Sigmoid colon (tissue), 7 donors: ENCODE measurements at places on chromosomes 5 and 9. TPM values are rescaled to one million over a fixed set of nuclear protein-coding genes. Genes with fewer than 3 reads are reported as not detected.
A peak's percentile ranks its signal among the peaks of the same experiment; 100 is the strongest.

- H3K4me1 ChIP-seq = no peaks in the 10 kb centered on the region
- H3K27ac ChIP-seq = no peak overlapping the region
- no peaks in the 10 kb centered on the region for H3K27me3 ChIP-seq
- DNase-seq = no peak
- no peaks in the 10 kb centered on the region for H3K36me3 ChIP-seq
Observed at GRCh38 chr5:27437594-27438200, 399.3 kb upstream of the CDH9 start.

DNA sequence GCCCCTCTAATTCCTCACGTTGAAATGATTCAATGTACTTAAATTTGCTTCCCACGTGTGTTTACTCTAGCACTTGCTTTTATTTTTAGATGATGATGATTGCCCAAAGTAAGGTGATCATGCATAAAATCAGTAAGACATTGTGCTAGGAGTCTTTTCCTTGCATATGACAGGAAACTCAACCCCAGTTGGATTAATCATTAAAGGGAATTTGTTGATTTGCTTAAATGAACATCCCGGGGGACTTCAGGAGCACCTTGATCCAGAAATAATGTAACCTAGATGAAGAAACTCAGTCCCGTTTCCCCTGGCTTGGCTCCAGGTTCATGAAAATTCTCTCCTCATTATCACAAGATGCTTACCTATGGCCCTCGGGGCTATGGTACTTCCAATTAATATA, 106.1 kb upstream of the STC2 start:
- no peak overlapping the region for H3K27ac ChIP-seq
- H3K4me1 ChIP-seq = peaks cover 8% of the 10 kb centered on the region
- H3K36me3 ChIP-seq = no peaks in the 10 kb centered on the region
- H3K4me3 ChIP-seq = no peak overlapping the region

- H3K4me3 ChIP-seq = no peak overlapping the region
- H3K27ac ChIP-seq = no peak overlapping the region
- H3K4me1 ChIP-seq = no peaks in the 10 kb centered on the region
- no peak for DNase-seq
- no peaks in the 10 kb centered on the region for H3K36me3 ChIP-seq
Observed at GRCh38 chr5:88130211-88130815, 138.3 kb downstream of the TMEM161B start.

GRCh38 chr5:170917113-170917512, 55.3 kb downstream of the RANBP17 start:
- no peaks in the 10 kb centered on the region for H3K27me3 ChIP-seq
- no peak for DNase-seq

- H3K27ac ChIP-seq = no peak overlapping the region
- H3K4me3 ChIP-seq = no peak overlapping the region
- no peaks in the 10 kb centered on the region for H3K36me3 ChIP-seq
- H3K27me3 ChIP-seq = no peaks in the 10 kb centered on the region
- H3K4me1 ChIP-seq = no peaks in the 10 kb centered on the region
Observed at GRCh38 chr5:96279801-96280542, 153.1 kb downstream of the PCSK1 start.

GRCh38 chr5:9284781-9285307, 261.0 kb downstream of the SEMA5A start:
- H3K36me3 ChIP-seq = no peaks in the 10 kb centered on the region
- peak overlapping the region; percentile 57 for H3K27ac ChIP-seq
- DNase-seq = no peak
- no peaks in the 10 kb centered on the region for H3K27me3 ChIP-seq
- no peaks in the 10 kb centered on the region for H3K4me1 ChIP-seq

DNA sequence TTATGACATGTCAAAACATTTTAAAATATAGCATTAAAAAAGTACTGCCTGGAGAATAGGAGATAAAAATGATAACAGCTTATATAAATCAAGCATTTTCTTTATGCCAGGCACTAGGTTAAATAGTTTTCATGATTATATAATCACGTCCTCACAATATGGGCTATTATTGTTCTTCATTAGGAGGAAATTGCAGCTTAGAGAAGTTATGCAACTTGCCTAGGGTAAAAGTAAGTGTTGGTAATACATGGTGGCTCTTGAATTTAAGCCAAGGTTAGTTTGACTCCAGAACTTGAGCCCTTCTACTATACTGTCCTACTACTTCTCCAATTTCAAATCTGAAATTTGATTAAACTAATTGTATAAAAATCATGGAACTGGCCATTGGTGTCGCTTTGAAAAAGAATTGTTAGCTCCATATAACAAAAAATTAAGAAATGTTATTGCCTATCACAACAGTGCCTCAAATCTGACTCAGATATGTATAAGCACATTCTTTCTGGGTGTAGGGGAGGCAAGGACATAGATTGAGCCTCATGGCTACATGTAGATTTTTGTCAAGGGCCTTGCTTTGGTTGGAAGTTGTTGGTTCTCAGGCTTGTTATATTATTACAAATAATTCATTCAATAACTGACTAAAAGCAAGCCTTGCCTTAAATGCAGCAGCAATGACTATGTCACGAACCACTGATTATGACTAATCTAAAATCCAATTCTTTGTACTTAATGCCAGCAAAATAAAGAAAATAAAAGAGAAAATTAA, 223.5 kb upstream of the DAB2 start:
- H3K36me3 ChIP-seq = no peaks in the 10 kb centered on the region
- H3K27ac ChIP-seq = no peak overlapping the region
- no peak overlapping the region for H3K4me3 ChIP-seq
- no peak for DNase-seq
- H3K27me3 ChIP-seq = no peaks in the 10 kb centered on the region

- H3K4me3 ChIP-seq = no peak overlapping the region
- H3K27me3 ChIP-seq = no peaks in the 10 kb centered on the region
- DNase-seq = no peak
- H3K36me3 ChIP-seq = no peaks in the 10 kb centered on the region
- H3K4me1 ChIP-seq = peaks cover 3% of the 10 kb centered on the region
Observed at GRCh38 chr9:93156475-93157008, 22.5 kb upstream of the NINJ1 start.

DNA sequence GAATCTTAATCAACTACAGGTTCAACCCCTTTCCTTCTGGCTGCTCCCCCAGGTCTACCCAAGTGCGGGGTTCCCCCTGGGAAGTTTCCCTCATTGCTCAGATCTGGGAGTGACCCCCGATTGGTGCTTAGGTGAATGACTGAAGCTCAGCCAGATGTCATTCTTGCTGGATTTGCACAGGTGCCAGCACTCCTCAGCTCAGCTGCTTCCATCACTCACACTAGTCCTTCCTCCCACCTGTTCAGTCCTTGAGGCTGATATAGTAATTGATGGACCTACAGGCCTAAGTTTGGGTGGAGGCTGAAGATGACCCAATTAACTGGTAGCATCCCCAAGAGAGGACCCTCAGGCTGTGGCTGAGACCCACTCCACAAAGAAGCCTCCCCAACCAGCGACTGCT, 32.9 kb downstream of the PRLR start:
- peaks cover 17% of the 10 kb centered on the region for H3K4me1 ChIP-seq
- no peak overlapping the region for H3K4me3 ChIP-seq
- no peak overlapping the region for H3K27ac ChIP-seq
- no peaks in the 10 kb centered on the region for H3K27me3 ChIP-seq
- no peak for DNase-seq
- H3K36me3 ChIP-seq = no peaks in the 10 kb centered on the region

GRCh38 chr9:27595733-27596132, 22.5 kb upstream of the C9orf72 start:
- no peaks in the 10 kb centered on the region for H3K27me3 ChIP-seq
- H3K27ac ChIP-seq = no peak overlapping the region
- no peaks in the 10 kb centered on the region for H3K36me3 ChIP-seq

DNA sequence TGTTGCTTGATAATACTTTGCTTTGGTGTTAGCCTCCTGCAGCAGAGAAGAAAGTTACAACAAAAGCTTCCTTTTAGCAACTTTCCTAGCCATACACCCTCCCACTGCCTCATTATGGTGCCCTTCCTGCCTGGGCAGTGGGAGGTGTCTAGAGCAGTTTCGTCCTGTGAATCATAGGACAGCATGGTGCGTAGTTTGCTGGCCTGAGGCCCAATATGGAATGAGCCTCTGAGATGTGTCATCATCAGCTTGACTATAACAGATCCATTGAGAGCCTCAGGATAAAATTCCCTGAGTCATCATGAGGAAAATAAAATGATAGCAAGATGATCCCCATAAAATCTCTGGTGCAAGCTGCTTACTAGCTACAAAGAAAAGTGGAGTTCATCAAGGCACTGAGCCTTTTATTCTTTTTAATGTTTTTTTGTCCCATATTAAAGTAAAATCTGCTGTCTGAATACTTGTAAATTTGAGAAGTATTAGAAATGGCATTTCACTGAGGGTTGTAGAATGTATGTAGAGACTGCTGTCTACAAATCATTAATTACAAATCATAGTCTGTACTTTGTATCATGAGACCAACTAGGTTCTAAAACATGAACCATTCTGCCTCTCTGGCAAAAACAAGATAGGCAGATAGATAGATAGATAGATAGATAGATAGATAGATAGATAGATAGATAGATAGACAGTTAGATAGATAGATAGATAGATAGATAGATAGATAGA, 303.0 kb upstream of the PDE4D start:
- H3K36me3 ChIP-seq = no peaks in the 10 kb centered on the region
- no peak overlapping the region for H3K4me3 ChIP-seq
- H3K27me3 ChIP-seq = no peaks in the 10 kb centered on the region
- no peak overlapping the region for H3K27ac ChIP-seq
- DNase-seq = peak; percentile 78
- no peaks in the 10 kb centered on the region for H3K4me1 ChIP-seq

DNA sequence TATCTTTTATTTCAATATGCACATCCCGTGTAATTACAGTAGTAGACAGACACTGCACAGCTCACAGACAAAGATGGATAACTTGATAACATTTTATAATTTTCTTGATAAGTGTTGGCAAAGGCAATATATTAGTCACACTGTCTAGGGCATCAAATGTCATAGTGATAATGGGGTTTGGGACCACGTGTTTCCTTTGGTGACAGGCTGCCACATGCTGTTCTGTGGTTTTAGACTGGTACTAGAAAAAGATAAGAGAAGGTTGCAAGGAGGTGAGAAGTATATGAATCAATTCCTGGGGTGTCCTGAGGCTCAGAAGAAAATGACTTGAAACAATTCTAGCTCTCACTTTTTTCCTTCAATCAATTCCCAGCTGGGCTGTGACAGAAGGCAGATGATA, 258.8 kb upstream of the CHD1 start:
- H3K4me3 ChIP-seq = no peak overlapping the region
- H3K27ac ChIP-seq = no peak overlapping the region
- no peak for DNase-seq
- H3K27me3 ChIP-seq = no peaks in the 10 kb centered on the region

GRCh38 chr9:25935188-25935587, 256.9 kb upstream of the TUSC1 start:
- no peaks in the 10 kb centered on the region for H3K27me3 ChIP-seq
- peaks cover 3% of the 10 kb centered on the region for H3K4me1 ChIP-seq
- no peak for DNase-seq

DNA sequence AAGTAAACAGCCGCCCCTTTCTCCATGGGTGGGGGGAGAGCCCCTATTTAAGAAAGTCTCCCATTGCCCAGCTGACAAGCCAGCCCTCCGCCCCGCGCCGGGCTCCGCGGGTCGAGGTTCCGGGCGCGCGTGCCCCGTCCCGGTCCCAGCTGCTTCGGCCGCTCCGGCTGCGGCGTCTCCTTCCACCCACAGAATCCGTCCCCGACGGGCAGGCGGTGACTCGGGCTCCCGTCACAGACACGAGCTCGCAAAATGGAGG, 223 bp downstream of the NR3C1 start:
- no peaks in the 10 kb centered on the region for H3K27me3 ChIP-seq
- no peaks in the 10 kb centered on the region for H3K36me3 ChIP-seq
- DNase-seq = no peak
- peak overlapping the region; percentile 89 for H3K4me3 ChIP-seq

DNA sequence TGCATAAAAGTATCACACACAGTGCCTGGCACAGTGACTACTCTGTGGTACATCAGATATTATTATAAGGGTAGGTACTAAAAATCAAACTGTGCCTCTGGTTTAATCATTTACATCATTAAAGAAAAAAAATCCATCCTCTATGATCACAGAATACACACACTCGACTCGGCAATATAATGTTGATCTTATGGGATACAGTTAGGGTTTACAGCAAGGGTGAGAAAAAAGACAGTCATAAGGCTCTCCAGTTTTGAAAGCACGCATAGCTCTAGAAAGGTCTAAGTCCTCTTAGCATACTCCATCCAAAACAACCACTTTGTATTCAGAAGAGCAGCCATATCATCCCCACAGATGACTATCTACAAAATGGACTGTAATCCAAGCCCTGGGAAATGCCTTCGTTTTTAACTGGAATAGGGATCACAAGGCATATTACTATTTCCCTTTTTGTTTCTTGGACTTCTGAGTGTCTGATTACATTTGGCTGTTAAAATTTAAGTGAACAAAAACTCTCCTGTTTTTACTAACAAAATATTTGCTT, 26.6 kb downstream of the TRPM3 start:
- no peak overlapping the region for H3K4me3 ChIP-seq
- H3K36me3 ChIP-seq = no peaks in the 10 kb centered on the region
- H3K4me1 ChIP-seq = no peaks in the 10 kb centered on the region
- DNase-seq = no peak
- no peaks in the 10 kb centered on the region for H3K27me3 ChIP-seq

- DNase-seq = no peak
- no peaks in the 10 kb centered on the region for H3K36me3 ChIP-seq
- H3K27ac ChIP-seq = no peak overlapping the region
- H3K4me3 ChIP-seq = no peak overlapping the region
- peaks cover 28% of the 10 kb centered on the region for H3K4me1 ChIP-seq
- H3K27me3 ChIP-seq = no peaks in the 10 kb centered on the region
Observed at GRCh38 chr9:14288433-14288832, 25.5 kb downstream of the NFIB start.

GRCh38 chr5:168320805-168321204, 29.4 kb downstream of the WWC1 start:
- H3K36me3 ChIP-seq = no peaks in the 10 kb centered on the region
- H3K4me3 ChIP-seq = no peak overlapping the region
- H3K4me1 ChIP-seq = no peaks in the 10 kb centered on the region
- no peak overlapping the region for H3K27ac ChIP-seq
- no peaks in the 10 kb centered on the region for H3K27me3 ChIP-seq

DNA sequence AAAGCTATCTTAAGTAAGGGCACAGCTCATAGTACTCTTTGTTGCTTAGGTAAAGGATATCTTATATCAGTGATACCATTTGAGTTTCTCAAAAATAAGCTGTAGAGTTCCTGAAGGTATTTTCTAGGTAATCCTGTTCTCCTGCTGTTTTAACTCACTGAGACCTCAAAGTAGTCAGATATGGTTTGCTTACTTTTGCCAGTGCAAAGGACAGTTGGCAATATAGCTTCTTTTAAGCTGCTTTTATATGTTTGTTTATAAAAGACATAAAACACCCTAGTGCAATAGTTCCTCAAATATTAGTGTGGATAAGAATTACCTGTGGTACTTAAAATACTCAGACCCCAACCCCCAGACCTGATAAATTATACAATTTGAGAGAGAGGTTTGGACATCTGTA, 12.1 kb downstream of the NCBP1 start:
- no peaks in the 10 kb centered on the region for H3K4me1 ChIP-seq
- H3K27ac ChIP-seq = no peak overlapping the region
- DNase-seq = no peak

FOXD4 gene
- polyA plus RNA-seq = 0.31 TPM

LRRC14B gene
- polyA plus RNA-seq = not detected

LAMC3 gene
- polyA plus RNA-seq = not detected

LRRC19 gene
- polyA plus RNA-seq = 13.8 TPM

BRD3 gene
- polyA plus RNA-seq = 4.4 TPM

CDH18 gene
- polyA plus RNA-seq = not detected
